ENCODE measurements at places on chromosomes 7 and 10.

DNA sequence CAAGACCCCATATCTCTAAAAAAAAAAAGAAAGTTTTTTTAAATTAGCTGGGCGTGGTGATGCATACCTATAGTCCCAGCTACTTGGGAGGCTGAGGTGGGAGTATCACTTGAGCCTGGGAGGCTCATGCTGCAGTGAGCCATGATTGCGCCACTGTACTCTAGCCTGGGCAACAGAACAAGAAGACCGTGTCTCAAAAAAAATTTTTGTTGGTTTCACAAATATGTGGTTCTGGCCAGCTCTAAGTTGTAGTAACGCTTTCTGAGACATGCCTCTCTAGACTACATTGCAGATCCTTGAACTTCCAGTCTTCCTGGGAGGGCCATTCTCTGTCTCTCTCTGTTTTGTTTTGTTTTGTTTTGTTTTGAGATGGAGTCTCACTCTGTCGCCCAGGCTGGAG, 24.6 kb upstream of the RHBDD2 start:
- DNase-seq = no peak

GRCh38 chr7:55140221-55140940, 121.6 kb downstream of the EGFR start:
- DNase-seq = no peak

DNA sequence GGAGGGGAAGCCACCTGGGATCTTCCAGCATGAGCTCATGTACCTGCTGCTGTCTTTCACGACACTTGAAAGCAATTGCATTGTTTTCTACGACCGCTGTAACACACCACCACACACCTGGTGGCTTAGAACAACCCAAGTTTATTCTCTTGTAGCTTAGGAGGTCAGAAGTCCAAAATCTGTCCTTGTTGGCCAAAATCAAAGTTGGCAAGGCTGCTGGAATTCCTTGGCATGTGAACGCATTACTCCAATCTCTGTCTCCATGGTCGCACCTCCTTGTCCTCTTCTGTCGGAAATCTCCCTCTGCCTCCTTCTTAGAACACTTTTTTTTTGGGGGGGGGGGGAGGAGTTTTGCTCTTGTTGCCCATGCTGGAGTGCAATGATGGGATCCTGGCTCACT, 305.7 kb downstream of the BAMBI start:
- no peak for DNase-seq

GRCh38 chr7:132743974-132744373, 167.7 kb upstream of the PLXNA4 start:
- no peak for DNase-seq

DNA sequence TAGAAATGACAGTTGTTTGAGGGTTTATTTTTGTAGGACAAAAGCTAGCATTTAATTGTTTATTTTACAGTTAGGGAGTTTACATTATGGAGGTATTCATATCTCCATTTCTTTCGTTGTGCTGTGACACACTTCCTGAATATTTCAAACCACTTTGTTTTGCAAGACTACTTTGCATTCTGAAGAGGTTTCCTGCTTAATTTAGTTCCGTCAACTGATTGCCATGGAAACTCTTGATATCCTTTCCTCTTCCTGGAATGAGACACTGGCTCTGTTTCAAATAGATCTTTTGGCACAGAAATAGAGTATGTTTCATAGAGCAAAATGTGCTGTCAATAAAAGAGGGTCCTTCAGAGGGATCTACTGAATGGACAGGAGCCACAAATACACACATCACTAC, 159.5 kb upstream of the AGR3 start:
- no peak for DNase-seq

- DNase-seq = no peak
Observed at GRCh38 chr7:26376175-26376917, 84.7 kb downstream of the SNX10 start.

- no peak for DNase-seq
Observed at GRCh38 chr7:1086588-1087464, 1.1 kb upstream of the GPER1 start.

- DNase-seq = no peak
Observed at GRCh38 chr10:75875740-75876139, 444.3 kb downstream of the LRMDA start.

DNA sequence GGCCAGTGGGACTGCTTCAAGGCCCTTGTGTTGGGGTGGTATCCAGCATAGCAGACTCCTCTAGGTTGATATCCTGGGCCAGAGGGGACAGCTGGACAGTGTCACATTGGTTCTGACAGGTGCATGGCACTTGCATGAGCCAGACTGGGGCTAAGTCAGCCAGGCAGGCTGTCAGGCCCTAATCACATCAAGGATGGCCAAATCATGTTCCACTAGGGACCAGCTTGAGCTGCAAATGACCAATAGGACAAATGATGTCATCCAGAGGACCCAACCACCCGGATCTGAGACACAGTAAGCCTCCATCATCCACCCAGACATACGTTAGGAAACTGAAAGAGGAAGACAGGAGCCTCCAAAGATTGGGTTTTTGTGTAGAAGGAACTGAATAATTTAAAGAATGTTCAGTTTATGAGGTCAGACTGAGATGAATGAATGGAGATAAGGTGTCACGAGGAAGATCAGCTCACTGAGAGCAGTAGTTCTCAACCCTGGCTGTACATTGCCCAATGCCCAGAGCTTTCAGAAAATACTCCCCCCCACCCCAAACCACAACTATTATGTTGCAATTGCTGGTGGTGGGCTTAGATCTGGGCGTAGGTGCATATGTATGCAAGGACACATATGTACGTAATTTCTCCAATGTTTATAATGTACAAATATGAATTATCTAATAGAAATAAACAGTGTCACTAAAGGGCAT, 75.2 kb upstream of the INHBA start:
- no peak for DNase-seq

DNA sequence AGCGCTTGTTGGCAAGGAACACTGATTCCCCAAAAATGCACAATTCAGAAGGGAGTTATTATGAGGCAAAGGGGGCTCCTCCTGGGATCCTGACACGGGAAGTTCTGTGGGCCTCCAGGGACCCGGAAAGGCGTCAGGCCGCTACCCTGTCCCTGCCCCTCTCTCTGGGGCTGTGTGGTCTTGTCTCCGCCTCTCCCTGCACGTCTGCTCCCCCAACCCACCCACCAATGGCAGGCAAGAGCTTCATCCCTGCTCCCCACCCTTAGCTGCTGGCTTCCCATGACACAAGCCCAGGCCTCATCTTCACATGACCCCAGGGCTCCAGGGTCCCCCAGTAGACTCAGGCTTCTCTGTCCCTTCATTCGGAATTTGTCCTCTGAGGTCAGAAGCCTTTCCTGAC, 31.0 kb upstream of the ADRB1 start:
- DNase-seq = no peak

GRCh38 chr10:18155321-18155720, 15.1 kb downstream of the CACNB2 start:
- no peak for DNase-seq

- no peak for DNase-seq
Observed at GRCh38 chr7:117008886-117009531, 55.7 kb downstream of the ST7 start.

Data from cerebellar nuclear complex (tissue), 1 donor.